ENCODE measurements at places on chromosomes 6 and 20.

- DNase-seq, result no peak
Observed at GRCh38 chr6:5672581-5673011, 334.1 kb downstream of the NRN1 start.

DNA sequence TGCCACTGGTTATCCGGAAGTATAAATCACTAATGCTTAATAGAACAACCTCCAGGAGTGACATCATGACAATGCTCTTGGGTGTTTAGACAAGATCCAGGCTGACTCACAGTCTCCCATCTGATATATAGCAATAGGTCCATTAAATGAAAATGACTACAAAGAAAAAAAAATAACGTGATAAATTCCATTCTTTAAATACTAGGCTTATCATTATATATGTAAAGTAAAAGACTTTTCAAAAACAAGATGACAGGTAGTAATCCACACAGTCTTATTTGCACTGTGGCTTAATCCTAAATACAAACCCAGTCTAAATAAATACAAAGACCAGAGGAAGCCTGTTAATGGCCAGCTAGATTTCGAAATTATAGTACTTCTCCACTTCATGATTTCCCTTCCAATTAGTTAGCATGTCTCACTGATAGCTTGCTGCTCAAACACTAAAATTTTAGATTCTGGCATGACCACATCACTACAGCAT, 149.1 kb upstream of the BEND3 start:
- no peak for DNase-seq

GRCh38 chr20:44955270-44955669, 4.9 kb downstream of the TOMM34 start:
- no peak for DNase-seq

DNA sequence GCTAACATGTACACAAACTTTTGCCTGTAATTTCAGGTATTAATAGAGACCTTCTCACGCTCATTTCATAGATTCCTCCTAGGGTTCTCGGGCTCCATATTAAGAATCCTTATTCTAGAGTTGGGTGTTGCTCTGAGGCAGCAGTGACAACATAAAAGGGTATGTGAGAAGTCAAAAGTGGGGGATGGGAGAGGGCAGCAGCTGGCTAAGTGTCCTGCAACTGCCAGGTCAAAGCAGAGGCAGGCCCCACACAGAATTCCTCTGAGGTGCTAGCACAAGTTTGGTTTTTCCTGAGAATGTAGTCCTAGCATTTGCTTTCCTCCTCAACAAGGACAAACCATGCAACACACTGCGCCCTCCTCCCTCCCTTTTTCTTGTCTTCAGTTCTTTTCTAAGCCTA, 4.6 kb downstream of the NSFL1C start:
- no peak for DNase-seq

GRCh38 chr20:43584448-43585136, 6.1 kb upstream of the IFT52 start:
- no peak for DNase-seq

DNA sequence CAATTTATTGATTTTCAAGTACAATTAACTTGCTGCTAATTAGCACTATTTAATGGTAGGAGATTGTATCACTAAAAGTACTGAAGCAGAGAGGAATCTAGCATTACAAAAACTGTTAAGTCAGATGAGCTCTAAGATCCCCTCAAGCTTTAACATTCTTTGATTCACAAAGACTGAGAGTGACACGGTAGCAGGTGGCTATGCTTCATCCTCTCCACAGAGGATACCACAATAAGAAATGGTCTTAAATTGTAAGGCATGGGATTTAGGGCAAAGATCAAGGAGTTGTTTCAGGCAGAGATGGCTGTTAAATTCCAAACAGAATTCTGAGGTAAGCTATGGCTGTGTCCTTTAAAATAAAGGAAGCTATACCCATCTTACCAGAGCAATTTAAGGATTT, 67.8 kb upstream of the BEND6 start:
- DNase-seq, result no peak

DNA sequence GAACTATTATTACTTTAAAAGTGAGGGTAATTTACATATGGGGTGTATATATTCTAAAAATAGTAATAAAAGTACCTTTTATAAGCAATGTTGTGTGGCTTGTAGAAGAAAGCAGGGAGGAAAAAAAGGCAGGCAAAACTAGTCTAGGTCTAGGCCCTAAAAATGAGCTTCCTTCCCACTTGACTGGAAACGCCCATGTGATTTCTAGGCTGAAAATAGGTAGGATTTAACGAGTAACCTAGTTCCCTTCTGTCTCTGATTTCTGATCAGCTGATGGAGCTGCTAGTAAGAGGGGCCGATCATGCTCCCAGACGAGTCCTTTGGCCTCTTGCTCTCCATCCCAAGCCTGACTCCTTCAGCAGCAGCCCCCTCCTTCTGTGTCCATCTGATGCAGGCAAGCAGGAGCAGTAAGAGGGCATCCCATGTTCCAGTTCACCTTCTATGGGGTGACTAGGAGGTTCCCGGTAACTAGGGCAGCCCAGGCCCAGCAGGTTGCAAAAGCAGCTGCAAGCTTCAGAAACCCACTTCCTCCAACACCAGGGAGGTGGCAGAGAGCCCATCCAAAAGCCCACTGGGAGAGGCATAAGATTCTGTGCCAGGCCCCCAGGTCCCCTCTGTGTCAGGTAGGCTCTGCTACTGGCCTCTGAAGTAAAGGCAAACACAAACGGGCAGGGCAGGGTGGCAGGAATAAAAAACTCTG, 24.4 kb downstream of the TBC1D20 start:
- DNase-seq, result no peak

DNA sequence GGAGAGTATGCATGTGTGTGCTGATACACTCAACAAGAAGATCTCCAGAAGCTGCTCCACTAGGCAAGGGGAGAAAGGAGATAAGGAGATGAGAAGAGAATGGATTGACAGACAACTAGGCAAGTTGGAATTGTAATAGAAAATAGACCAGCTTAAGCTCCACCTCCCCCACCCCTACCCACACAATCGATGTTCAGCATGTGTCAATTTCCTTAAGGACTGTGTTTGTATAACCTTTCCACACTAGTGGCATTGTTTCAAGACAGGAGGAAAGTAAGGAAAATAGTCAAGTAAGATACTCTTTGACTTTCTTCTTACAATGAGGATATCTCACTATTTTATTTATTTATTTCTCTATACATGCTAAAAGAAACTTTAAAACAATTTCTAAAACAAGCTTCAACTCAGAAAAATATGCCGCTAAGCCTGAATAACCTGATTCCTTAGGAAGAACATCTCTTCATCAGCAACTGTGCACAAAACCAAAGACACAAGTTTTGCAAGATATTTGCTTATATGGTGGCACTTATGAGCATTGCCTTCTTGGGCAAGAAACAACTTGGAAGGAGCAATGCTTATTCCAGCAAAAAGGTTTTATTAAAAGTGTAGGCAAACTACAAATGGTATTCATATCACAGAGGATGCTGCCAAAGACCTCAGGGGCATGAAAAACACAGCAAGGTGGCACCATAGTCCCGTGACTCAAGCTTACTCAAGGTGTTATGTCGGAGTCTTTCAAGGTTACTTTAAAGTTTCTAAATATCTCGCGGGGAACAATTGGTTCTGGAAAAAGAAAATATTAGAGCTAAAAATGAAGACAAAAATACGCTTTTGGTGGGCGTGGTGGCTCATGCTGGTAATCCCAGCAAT, 249.1 kb downstream of the COL12A1 start:
- DNase-seq, result no peak

DNA sequence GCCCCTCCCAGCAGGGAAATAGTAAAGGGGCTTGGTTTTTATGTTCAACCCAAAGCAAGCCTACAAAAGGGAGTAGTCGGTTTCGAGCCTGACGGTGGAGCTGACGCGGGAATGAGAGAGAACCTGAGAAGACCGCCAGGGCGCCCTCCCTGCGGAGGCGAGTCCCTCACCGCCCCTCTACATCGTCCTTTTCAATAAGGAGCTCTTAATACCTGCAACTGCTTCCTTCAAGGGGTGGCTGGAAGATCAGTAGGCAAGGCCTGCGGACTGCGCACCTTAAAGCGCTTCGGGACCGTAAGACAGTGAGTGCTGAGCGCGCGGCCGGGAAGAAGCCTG, 709 bp upstream of the ZNF76 start:
- no peak for DNase-seq

DNA sequence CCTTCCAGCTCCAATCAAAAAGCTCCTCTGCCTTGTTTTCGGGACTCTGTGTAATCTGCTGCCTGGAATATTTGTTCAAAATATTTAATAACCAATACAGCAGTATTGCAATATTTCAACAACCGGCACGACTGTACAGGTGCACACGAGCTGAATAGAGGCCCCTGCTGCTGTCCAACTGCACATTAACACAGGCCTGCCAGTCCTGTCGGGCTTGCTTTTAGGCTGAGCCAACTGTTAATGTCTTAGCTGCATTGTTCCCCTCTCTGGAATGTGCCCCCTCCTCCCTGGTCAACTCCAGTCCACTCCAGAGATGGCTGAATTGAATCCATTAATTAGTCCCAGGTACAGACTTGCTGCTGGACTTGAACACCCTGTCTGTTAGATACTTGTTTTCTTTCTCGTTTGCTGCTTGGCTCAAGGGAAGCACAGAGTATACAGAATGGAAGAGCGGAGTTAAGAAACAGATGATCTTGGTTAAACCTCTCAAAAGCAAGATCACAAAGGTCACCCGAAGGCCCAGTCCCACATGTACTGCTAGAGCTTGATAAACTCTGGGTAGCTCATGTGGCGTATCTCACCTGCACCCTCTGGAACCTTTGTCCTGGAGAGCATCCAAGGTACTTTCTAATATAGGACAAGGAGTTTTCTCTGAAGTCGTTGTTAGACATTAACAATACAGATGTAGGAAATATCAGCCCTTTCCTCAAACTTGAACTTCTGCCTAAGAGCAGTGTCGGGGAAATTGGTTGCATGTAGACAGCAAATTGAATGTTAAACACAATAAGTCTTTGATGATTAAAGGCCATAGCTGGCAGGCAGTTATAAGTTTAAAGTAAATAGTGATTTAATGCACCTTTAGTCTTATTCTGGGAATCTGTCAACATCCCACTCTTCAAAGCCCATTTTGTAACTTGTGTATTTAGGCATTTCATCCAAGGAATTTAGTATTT, 31.9 kb downstream of the SHLD1 start:
- no peak for DNase-seq

- peak; percentile 37 for DNase-seq
Observed at GRCh38 chr6:45423824-45424450, 46.2 kb upstream of the SUPT3H start.

- DNase-seq, result no peak
Observed at GRCh38 chr6:21451546-21452013, 142.0 kb upstream of the SOX4 start.

DNA sequence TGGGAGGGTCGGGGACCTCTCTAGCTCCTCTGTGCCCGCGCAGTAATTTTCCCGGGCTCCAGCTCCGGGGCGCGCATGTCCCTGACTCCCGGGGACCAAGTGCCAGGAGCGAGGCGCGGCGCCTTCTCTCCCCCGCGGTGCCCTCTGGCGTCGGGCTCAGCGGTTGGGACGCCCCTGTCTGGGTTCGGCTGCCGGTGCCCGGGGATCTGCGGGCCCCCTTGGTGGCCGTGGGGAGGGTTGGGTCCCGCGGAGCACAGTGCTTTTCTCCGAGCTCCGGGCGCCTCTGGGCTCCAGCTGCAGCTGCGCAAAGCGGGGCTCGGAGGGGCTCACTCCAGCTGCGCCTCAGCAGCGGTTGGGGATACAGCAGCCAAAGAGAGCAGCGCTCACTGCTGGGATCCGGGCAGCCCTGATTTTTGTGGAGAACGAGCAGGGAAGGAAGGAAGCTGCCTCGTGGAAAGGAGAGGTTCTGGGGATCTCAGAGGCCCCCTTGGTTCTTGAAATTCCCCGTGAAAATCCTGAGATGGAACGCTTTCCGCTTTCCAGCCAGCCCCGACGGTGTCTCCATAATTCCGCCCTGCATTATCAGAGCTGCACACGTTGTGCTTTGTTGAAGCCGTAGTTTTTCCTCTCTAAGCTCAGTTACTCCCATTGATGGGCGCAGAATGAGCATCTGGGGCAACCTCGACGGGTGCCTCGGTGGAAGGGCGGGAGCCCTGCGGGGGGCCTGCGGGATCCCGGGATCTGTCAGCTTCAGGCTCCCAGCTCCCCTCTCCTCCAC, 861 bp downstream of the PPP1R14C start:
- DNase-seq, result no peak

DNA sequence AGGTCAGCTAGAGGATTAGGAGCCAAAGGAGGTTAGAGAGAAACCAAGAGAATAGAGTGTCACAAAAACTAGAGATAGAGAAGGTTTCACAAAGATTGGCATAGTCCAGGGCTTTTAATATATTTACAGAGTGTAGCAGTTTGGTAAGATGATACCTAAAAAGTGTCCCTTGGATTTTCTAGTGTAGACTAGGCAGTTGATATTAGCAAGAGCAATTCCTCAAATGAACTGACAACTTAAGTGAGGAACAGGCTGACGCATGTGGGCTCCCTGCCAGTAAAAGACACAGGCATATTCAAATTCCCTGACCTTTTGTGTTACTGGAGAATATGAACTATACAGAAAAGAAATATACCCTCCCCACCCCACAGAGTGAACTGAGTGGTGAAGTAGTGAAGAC, 40.1 kb downstream of the VTA1 start:
- DNase-seq, result no peak

- DNase-seq, result no peak
Observed at GRCh38 chr6:122984393-122984792, 11.6 kb upstream of the CLVS2 start.

DNA sequence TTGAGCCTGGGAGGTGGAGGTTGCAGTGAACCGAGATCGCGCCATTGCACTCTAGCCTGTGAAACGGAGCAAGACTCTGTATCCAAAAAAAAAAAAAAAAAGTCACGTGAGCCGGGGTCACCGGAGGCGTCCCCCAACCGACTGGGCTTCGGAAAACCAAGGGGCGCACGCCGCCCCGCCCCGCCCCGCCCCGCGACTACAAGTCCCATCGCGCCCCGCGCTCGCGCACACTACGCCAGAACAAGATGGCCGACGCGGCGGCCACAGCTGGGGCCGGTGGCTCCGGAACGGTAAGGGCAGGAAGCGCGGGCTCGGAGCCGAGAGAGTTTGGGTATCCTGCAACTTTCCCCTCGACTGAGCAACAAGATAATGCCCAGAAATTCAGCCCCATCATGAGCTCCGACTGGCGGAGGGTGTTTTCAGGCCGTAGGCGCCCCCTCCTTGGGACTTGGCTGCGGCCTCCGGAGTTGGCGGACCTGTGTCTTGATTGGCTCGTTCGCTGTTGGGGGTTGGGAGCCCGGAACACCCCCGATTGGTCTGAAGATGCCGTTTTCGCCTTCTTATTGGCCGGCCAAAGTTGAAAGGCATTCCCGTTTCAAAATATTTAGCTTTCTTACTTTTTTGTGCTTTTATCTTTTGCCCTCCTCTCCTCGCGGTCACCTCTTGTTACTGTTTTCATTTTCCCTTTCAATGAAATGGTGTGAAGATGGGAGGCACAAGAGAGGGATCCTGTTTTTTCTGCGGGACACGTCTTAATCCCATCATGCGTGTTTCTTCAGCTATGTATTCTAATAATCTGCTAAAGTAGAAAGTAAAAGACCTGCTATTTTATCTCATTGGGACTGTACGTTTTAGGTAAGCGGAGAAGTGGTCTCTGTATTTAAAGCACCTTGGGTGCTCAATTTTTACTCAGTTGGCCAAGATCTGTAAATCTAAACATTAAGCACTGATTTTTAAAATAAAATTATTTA, at the start of gene TAF8:
Gene TAF8, plus strand, starts transcription at position 228 of the 971 bp plus-strand sequence. Its CDS starts 18 bp downstream, at position 246.
- DNase-seq, result peak; percentile 91

All from activated naive CD4-positive, alpha-beta T cell treated with Interleukin-2 at 50 U/mL for 16 hours (primary cell).